Fibroblast of lung (primary cell): ENCODE measurements at places on chromosomes 5 and 9. TPM values are rescaled to one million over a fixed set of nuclear protein-coding genes. Genes with fewer than 3 reads are reported as not detected.

GRCh38 chr5:178422400-178422775 lies 167.8 kb downstream of the COL23A1 start:
- no peak for DNase-seq

DNA sequence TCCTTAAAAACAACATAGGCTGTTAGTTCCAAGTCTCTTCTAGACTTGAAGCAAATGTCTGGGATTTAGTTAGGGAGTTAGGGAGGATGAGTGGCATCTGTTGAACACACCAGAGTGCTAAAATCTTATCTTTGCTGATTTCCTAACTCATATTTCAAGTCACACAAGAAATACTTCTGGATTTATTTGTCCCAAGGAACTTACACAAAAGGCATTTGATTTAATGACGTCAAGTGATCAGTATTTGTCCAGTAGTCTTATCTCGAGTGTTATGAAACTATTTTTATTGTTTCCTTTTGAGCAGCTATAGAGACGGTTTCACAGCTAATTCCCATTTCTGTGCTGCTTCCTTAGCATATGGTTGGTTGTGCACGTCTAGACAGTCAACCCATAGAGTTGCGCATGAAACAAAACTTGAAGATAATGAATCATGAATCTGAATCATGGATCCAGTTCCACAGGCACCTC lies 140.5 kb upstream of the TUT7 start:
- DNase-seq = peak; percentile 51

GRCh38 chr5:174281855-174282254 lies 236.3 kb downstream of the NSG2 start:
- no peak for DNase-seq

Gene PCDHB7
- 1.0 and 1.5 TPM in 2 replicates for total RNA-seq

Gene SLC36A2
- not detected in 2 replicates for total RNA-seq
